ENCODE measurements at places on chromosomes 2 and 18.

- DNase-seq = no peak
Measured at GRCh38 chr18:9710037-9710436, 1.9 kb downstream of the RAB31 start.

DNA sequence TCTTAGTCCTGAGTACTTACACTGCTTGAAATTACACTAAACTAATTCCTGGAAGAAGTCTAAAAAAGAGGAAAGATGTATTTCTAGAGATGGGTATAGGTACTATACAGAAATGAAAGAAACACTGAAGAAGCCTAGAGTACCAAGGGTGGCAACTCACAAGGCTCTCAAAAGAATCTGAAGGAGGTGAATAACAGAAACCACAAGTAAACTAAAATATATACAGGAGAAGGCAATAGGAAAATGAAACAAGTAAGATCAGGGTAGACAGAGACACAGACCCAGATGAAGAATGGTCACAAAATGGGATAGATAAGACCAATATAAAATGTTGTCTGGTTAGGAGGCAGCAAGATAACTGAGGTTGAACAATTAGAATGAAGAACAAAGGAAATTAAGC is 59.9 kb downstream of the USP37 start:
- DNase-seq = no peak

DNA sequence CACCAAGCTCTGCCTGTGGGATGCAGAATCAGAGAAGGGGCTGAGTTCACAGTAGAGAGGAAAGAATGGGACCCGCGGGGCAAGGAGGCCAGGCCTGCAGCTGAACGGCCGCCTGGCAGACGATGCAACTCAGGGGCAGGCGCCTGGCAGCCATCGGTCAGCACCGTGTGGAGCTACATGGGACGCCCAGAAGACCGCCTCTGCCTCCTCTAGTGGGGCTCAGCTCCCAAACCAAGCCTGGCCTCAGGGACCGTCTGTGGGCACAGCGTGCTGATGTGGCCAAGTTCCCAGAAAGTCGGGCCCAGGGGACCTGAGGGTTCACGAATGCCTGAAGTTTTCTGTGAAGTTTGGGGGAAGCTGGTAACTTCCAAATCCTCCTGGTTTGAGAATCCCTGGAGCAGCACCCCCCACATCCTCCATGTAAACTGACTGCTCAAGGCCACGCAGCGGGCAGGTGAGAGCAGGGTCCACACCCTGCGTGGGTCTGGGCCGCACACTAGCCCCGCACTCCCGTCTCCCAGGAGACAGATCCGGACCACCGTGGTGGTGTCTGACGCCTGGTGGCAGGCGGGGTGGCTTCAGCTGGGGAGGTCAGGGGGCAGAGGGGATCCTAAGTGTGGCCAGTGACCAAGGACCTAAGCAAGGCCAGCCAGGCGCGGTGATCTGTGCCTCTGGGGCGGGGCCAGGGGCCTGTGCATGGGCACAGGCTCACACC is 14.6 kb downstream of the SNORC start:
- no peak for DNase-seq

GRCh38 chr2:127410871-127411652 is 7.2 kb upstream of the PROC start:
- no peak for DNase-seq

DNA sequence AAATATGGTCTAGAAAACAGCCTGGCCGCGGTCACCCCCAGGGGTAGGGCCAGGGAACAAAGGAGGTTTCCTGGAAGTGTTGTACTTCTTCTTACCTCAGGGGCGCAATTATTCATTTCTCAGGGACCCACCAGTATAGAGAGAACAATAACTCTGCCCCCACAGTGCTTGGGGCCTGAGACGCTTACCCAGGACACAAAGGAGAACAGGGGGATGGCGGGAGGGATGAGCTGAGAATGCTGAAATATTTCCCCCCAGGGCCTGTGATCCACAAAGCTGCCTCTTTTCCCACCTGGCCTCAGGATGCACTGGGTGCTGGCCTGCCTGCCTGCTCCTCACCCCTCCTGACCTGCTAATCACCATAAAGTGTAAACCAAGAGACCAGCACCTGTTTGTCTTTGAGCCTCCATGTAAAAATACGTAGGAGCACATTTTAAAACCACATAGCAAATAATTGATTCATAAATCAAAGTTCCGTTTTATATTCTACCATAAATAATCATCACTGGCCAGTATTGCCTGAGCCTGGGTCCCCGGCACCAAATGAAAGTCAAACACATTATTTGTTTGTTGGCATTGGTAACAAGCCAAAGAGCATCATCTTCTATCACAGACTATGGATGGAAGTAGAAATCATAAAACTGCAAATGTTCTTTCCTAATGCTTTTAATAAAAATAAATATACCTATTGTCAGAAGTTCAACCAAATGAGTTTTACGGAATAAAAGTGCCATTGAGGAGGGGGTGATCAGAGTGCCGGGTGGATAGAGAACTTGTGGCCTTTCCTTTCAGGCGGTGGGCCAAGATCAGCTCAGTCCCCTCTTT is 67.3 kb upstream of the RMDN2 start:
- DNase-seq = no peak

- DNase-seq = no peak
Measured at GRCh38 chr18:34647251-34647650, 62.8 kb upstream of the DTNA start.

GRCh38 chr2:55054106-55054875 is 4.0 kb upstream of the RTN4 start:
- no peak for DNase-seq

DNA sequence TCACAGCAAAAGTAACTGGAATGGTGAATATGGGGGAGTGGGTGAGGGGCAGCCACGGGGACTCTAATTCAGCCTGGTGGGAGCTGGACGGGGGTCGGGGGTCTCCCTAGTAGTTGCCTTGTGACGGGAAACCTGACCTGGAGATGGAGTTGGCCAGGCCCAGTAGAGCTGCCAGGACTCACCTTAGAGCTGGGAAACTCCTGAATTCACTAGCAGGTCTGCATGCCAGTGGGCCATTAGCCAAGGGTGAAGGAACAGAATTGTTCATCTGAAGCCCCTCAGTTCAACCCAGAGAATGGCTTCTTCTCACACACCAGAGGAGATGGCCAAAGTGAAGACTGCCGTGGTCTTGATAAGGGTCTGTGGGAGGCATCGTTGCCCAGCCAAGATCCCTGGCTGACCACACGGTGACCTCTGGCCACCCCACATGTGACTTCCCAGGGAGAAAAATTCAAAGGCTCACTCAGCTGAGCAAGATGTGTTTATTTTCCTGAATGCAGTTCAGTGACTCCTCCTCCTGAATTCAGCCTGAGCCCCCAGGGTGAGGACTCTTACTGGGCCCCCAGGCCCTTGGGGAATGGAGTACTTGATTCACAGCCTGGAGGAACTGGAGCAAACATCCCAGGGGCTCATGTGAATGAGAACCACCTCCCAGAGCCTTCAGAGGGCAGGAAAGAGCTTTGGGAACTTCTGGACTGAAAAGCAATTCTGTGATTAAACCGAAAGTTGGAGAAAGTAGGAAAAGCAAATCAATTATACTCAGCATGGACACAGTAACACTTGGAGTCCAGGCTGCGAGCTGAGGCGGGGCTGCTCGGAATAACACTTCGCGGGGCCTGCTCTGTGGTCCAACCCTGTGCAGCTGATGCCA is 25.2 kb downstream of the MOCOS start:
- no peak for DNase-seq

- no peak for DNase-seq
Measured at GRCh38 chr2:101775636-101776035, 78.1 kb downstream of the MAP4K4 start.

GRCh38 chr2:64283641-64284361 is 139.6 kb upstream of the PELI1 start:
- no peak for DNase-seq

GRCh38 chr2:176557821-176558220 is 288.6 kb downstream of the MTX2 start:
- DNase-seq = no peak
